NCI-H460 (cell line): ENCODE measurements at places on chromosomes 1 and 21. TPM values are rescaled to one million over a fixed set of nuclear protein-coding genes. Genes with fewer than 3 reads are reported as not detected.
A peak's percentile ranks its signal among the peaks of the same experiment; 100 is the strongest.

- no peak for DNase-seq
Measured at GRCh38 chr1:23394181-23394580, 24.5 kb upstream of the ZNF436 start.

DNA sequence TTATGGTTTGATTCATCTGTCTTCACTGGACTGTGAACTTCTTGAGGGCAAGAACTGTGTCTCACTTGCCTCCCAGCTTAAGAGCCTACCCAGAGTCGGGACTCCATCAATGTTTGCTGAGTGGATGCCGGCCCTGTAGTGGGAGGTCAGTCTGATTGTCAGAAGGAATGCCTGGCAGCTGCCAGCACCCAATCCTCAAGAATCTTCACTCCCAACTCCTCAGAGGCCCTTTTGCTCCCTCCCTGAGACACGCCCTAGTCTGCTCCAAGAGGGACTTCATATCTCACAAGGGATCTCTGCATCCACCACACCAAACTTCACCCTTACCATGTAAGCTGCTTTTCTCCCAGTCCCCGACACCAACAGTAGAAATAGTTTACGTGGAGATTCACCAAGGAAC lies 15.2 kb upstream of the KDM4A start:
- DNase-seq, result no peak

DNA sequence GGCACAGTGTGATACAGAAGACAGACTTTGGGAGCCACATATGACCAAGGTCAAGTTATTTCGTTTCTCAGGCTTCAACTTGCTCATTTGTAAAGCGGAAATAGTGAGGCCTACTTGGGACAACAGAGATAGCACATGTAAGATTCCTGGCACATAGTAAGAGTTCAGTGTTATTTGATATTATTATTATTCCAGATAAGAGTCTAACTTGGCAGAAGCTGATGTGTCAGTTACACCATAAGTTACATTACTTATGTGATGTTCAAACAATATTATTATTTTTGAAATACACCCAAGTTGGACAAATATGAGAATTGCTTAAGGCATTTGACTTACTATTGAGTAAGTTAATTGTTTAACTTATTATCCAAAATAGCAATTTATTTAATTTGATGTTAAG lies 10.2 kb upstream of the CYP4X1 start:
- no peak for DNase-seq

- DNase-seq, result no peak
Measured at GRCh38 chr1:166952002-166952746, 23.2 kb downstream of the ILDR2 start.

DNA sequence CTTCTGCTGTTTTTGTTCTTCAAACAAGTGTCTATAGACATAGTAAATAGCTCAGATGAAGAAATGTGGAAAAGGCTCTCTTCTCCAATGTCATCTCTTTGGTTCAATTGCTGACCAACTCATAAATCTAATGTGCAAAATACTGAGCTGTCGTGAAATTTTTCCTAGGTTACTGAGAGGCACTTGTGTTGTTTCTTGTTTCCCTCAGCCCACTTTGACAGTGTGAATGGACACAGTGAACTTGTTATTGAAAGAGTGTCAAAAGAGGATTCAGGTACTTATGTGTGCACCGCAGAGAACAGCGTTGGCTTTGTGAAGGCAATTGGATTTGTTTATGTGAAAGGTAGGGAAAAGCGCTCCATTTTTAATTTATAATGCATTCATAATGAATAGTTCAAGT lies 245.3 kb downstream of the TPR start:
- no peak for DNase-seq

GRCh38 chr1:60035921-60036320 lies 37.6 kb downstream of the C1orf87 start:
- DNase-seq, result no peak

DNA sequence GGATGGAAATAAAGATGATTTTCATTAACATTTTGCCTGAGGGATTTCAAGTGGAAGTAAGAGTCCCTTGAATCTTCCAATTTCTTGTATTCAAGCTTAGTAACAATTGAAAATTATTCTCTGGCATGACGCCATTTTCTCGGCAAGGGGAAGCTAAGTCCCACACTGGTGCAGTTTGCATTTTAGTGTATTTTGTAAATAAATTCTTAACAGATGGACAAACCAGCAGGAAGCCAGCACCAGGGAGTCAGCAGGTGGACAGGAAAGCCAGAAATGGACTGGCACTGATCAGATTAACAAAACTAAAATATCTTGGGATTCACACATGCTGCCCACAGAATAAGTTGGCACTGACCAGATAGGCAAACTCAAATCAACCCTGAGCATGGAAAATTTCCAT lies 311.3 kb downstream of the LRRIQ3 start:
- no peak for DNase-seq

DNA sequence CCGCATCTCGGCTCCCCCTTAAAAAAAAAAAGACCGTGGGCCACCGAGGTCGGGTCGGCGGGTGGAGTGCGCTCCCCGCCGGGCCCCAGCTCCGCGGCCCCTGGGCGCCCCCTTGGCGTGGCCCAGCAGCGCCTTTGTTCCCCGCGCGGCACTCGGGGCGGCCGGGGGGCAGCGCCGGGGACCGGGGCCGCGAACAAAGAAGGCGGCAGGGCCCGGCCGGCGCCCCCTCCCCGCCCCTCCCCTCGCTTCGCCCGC lies 571 bp downstream of the MARCKSL1 start:
- DNase-seq, result no peak

DNA sequence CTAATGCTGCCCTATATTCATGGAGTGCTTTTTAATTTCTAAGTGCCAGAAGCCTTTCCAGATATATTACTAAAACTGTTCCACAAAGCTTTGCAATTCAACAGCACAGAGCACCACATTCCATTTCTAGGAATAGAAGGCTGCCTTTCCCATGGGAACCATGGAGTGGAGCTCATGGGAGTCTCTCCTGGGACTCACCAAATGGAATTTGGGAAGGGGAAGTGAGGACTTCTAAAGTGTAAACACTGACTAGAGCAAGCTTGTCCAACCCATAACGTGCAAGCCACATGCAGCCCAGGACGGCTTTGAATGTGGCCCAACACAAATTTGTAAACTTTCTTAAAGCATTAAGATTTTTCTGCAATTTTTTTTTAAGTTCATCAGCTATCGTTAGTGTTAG lies 190.4 kb upstream of the TNR start:
- no peak for DNase-seq

DNA sequence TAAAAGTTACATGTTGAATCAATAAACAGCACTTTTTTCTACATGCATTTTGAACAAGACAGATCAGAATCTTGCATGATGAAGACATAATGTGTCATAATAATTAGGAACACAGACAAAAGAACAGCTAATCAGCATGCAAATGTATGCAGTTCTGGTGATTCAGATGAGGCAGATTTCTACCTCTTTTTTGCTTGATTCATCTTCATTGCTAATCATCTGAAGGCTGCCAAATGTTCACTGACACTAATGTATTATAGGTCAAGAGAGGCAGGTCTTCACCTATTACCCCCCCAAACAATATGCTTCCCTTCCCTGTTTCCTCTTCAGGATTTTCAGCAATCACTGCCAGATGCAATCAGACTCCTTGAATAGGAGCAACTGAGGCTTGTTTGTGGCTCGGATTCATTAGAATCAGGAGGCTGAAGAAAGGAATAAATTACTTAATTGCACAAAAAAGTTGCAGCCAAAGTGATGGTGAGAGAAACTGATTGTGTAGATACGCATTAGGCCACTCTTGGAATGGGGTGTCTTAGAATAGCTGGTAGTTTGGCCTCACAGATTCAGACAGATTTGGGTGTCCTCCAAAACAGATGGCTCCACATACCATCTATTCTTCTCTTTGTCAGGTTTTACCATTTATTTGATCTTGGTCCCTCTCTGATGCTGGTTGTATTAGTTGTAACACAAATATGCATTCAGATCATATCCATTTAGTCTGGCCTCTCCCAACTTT lies 275.4 kb downstream of the RPS6KC1 start:
- DNase-seq, result no peak

- DNase-seq, result no peak
Measured at GRCh38 chr1:32902535-32902920, 1.3 kb upstream of the TMEM54 start.

DNA sequence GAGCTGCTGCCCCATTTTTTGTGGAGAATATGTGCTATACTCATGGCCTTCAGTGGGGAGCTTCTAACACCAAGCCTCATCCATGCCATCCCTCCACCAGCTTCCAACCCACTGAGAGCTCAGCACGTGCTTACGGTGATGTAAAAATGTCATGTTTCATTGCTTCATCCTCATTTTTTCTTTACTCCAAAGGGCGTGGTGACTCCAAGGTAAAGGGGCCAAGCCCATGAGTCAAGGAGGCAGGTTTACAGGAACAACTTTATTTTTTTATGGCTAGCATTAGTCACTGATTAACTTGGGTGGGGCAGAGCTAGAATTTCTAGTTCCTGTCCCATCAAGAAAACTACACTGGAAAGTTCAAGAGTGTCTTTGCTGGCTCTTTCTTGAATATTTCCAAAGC lies at the start of gene C1orf226:
TSS of gene C1orf226 (plus strand) at position 346 of the 400 bp plus-strand sequence. CDS start 174 bp downstream, outside the sequence.
- DNase-seq, result no peak

GRCh38 chr1:147151244-147151643 lies 21.0 kb downstream of the PRKAB2 start:
- DNase-seq, result no peak

DNA sequence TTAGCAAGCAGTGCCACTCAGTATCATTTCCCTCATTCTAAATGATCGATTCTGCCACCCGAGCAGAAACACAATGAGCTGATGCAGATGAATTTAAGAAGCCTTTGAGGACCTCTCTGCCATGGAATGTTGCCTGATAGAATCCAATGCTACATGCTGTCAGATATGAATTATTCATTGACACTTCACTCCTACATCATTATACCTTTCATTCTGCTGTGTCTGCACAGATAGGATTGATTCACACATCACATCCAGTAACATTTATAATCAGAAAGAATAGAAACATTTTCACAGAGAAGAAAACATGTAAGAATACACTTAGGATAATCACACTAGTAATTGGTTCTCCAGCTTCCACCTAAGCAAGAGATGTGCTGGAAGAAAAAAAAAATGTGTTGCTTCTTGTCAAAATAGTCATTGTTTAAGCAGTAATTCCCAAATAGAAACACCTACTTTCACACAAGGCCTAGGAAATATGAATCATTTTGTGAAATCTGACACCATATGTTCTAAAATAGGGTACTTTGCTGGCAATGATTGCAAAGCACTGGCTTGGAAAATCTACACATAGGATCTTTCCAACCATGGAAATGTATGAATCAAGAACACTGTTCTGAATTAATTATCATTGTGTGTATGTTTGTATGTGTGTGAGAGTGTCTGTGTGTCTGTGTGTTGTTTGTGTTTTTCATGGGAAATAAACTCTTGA lies 110.1 kb downstream of the GRIK1 start:
- no peak for DNase-seq

DNA sequence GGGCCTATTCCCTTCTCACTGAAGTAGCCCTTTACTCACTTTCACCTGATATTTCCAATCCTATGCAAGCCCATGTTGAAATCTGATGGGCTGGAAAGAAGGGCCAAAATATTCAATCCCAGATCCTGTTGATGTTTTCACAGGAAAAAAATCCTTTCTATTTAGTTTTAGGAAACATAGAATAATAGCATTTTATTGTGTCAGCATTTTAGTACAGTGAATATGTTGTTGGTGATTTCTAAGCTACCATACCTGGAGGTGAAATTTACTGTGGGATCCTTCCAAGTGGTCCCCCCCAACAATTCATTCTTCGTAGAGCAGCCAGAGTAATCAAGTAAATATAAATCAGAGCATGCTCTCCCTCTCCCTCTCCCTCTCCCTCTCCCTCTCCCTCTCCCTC lies 3.4 kb upstream of the UBE2U start:
- DNase-seq, result no peak

DNA sequence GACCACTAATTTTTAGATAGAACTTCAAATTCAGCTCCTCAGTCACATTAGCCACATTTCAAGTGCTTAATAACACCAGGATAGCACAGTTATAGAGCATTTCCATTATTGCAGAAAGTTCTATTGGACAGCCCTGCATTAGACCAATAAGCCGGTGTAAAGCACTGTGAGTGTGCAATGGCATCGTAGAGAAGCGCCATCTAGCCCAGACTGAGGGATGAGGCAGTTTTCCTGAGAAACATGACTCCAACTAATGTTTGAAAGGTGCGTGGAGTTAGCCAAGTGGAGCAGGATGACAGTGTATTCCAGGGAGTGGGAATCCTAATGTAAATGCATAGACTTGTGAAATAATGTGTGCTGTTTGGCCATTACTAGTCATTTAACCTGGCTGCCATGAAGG lies 7.7 kb downstream of the RPE65 start:
- no peak for DNase-seq

DNA sequence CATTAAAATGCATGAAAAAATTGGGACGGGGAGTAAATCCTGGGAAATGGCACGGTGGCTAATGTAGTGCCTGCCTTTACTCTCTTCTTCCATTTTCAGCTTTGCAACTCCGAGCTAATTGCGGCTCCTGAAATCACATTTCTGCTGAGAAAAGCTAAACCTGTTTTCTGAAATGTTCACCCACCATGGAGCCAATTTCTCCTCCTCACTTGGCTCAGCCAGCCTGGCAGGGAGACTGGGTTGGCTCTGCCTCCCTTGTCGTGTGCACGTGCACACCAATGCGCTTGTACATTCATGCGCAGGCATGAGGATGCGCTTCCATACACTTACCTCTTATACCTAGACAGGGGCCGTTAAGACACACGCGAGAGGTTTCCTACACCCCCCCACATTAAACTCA lies 165.4 kb downstream of the PLXNA2 start:
- DNase-seq, result no peak

- no peak for DNase-seq
Measured at GRCh38 chr1:232841823-232842565, 36.8 kb downstream of the MAP10 start.

- no peak for DNase-seq
Measured at GRCh38 chr21:46057710-46058241, 40.1 kb upstream of the COL6A2 start.

DNA sequence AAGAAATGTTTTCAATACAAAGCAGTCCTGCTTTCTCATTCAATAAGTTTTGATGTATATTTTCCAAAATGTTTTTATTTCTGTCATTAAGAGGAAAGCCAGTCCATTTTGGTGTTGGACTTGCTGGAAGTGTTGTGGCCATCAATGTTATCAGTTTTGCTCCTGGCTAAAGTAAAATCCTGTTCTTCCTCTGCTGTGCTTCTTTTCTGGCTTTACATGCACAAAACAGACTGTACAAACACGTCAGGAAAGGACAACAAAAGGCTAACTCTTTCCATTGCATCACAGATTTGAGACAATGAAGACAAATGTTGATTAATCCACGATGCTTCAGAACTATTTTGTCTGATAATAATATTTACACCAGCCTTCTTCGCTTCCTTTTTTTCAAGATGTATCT lies 735.4 kb downstream of the LTN1 start:
- no peak for DNase-seq

- no peak for DNase-seq
Measured at GRCh38 chr1:224529844-224530243, 86.3 kb upstream of the CNIH3 start.

- peak; percentile 60 for DNase-seq
Measured at GRCh38 chr1:36703526-36704208, 221.0 kb upstream of the CSF3R start.

GRCh38 chr1:226009650-226010044 lies 10.5 kb upstream of the SDE2 start:
- no peak for DNase-seq

- DNase-seq, result no peak
Measured at GRCh38 chr1:213381572-213382084, 330.6 kb downstream of the RPS6KC1 start.

Gene NBPF15
- 39.9 and 43.1 TPM in 2 replicates for total RNA-seq

Gene PIGM
- total RNA-seq, result 6.9 and 7.2 TPM in 2 replicates

Gene LINGO4
- not detected in 2 replicates for total RNA-seq

Gene NASP
- total RNA-seq, result 49.8 and 67.3 TPM in 2 replicates

Gene SPRR1A
- total RNA-seq, result not detected in 2 replicates

Gene RCC1
- total RNA-seq, result 34.2 and 38.9 TPM in 2 replicates

Gene FAM163A
- total RNA-seq, result 0.12 and 0.17 TPM in 2 replicates

Gene CELA3B
- total RNA-seq, result not detected in 2 replicates

Gene TEKT2
- not detected in 2 replicates for total RNA-seq
